COR-L47 (cell line): ENCODE measurements at places on chromosomes 1 and 21.

DNA sequence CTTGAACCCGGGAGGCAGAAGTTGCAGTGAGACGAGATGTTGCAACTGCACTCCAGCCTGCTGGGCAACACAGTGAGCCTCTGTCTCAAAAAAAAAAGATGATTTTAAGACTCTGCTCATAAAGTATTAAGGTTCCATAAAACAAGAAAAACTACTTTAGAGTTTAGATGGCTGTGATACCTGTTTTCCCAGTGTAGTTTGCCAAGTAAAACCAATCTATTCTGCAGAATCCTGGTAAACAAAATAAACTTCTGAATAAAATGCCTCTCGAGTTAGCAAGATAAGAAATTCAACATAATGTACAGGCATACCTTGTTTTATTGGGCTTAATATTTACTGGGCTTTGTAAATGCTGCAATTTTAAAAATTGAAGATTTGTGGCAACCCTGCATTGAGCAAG lies 30.8 kb downstream of the LTN1 start:
- DNase-seq, result no peak

- DNase-seq, result no peak
Measured at GRCh38 chr1:211519602-211520001, 27.6 kb upstream of the RD3 start.

DNA sequence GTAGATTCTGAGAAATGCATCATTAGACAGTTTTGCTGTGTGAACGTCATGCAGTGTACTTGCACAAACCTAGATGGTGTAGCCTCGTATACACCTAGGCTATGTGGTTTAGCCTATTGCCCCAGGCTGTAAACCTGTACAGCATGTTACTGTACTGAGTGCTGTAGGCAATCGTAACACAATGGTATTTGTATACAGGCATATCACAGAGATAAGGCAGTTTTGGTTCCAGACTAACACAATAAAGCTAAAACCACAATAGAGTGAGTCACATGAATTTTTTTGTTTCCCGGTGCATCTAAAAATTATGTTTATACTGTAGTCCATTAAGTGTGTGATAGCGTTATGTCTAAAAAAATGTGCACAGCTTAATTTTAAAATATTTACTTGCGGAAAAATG lies 6.9 kb downstream of the IL10RB start:
- no peak for DNase-seq

DNA sequence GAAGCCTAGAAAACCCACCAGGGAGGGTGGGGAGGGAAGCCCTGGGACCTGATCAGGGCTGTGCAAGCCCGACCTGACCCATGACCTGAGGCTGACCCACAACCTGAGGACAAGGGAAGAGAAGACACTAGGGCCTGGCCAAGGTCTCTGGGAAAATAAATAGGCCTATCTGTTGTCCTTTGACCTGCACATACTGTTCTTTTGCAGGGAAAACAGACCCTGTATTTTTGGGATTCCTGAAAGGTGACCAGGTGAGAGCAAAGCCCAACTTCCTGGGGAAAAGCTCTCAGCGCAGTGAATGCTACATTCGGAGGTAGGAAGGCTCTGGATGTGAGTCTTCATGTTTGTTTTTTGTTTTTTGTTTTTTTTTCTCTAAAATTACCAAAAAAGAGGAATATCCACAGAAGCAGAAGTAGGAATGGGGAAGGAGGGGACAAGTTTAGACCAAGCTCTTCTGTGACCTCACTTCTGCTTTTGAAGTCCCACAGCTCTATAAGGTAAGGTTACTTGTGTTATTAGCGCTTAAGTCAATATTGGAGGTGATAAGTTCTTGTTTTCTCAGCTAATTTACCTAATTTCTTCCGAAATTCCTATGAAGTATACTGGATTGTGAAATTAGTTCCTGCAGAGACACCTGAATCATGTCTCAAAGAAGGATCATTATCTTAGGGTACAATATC lies 26.2 kb upstream of the LYST start:
- no peak for DNase-seq

- DNase-seq, result no peak
Measured at GRCh38 chr1:19477284-19478249, 7.8 kb downstream of the CAPZB start.

DNA sequence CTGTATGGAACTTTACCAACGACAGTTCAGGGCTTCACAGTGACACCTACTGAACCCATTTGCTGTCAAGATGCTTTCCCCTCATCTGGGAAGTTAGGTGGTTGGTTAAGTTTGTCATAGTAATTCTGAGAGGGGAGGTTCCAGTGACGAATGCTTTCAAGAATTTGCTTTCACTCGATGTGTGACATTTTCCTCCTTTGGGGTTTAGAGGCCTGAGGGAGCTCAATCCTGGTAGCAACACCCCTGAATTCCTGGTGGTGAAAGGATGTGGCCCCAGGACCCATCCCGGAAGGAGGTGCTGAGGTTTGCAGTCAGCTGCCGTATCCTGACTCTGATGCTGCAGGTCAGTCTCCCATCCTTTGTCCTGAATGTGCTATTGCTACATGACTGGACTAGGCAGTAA lies 2.8 kb downstream of the PIGV start:
- no peak for DNase-seq

- DNase-seq, result no peak
Measured at GRCh38 chr1:10635992-10636391, 160.5 kb downstream of the CASZ1 start.

- DNase-seq, result no peak
Measured at GRCh38 chr1:65538664-65539063, 118.2 kb downstream of the LEPR start.

GRCh38 chr1:5597991-5598823 lies 394.0 kb downstream of the NPHP4 start:
- DNase-seq, result no peak

DNA sequence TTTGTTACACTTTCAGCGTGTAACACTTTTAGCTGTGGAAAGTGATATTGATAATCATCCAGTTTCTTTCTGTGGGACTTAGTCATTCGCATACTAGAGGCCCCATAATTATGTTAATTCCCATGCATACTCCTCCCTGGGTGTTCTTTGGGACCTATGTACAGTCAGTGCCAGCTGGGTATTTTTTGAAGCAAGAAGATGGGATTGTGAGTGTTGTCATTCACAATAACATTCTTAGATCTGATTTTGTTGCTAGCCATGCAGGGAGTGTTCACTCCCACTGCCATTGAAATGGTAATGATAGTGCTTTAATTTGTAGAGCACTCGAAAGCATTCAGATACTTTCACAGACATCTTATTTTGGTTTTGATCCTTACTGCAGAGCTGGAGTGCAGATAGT lies 11.6 kb downstream of the SARS1 start:
- no peak for DNase-seq

- DNase-seq, result peak; percentile 22
Measured at GRCh38 chr1:178644308-178645120, 80.5 kb upstream of the RALGPS2 start.

DNA sequence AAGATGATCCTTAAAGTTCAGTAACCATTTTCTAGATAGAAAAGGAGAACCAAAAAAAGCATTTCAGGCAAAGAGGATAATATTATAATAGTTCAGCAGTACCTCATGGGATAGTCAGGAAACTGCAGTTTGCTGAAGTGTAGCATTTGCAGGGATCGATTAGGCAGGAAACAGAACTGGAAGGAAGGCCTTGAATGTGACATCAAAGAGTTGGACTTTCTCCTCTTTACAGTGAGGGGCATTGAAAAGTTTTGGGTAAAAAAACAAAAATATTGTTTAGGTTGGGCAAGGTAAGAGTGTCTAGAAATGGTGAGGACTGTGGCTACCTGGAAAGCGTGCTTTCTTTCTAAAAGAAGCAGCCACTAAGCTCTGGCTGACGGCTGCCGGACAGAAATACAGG lies 8.0 kb upstream of the IRF6 start:
- no peak for DNase-seq

- DNase-seq, result no peak
Measured at GRCh38 chr1:80050085-80050484, 1043.6 kb upstream of the ADGRL4 start.

GRCh38 chr1:59040486-59040885 lies 256.4 kb upstream of the FGGY start:
- no peak for DNase-seq

DNA sequence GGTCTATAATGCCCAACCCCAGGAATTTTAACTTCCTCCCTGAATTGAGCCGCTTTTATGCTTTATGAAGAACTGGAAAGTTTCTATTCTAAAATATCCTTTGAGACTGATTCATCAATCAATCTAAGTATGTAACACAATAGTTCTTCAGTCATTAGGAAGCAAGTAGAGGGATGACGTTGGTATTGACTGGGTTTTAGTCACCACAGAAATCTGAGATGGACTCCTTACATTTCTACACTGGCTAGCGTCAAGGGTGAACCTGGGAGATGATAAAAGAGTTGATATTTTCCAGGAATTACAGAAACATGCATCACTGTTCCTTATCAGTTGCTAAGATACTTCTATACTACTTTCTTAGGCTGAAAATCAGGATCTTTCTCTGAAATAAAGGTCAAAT lies 308.0 kb downstream of the HMCN1 start:
- no peak for DNase-seq

GRCh38 chr1:100950781-100951180 lies 54.9 kb downstream of the SLC30A7 start:
- no peak for DNase-seq

GRCh38 chr1:47181095-47181954 lies 8.5 kb downstream of the PDZK1IP1 start:
- DNase-seq, result no peak

- no peak for DNase-seq
Measured at GRCh38 chr1:182278144-182279054, 113.2 kb downstream of the GLUL start.

DNA sequence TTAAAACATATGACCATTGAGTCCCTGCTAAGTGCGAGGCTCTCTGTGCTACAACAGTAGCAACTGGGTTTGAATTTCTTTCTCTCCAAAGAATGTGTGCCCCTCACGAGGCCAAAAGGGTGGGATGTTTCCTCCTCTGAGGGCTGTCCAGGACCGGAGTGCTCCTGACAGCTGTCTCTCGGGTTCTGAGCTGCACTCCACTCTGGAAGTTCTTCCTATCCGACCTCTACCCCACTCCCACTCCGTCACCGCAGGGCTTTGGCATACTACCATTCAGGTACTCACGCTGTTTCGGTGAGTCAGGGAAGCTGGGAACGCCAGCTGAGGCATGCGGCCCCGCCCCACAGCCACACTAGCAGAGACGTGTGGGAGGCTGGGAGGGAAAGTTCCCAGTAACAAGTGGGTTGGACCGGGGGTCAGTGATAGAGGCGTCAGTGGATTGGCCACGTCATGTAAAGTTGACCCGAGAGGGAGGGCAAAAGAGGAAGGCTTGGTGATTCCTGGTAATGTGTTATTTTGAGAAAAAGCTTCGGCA lies 705 bp upstream of the SLC50A1 start:
- peak; percentile 47 for DNase-seq

DNA sequence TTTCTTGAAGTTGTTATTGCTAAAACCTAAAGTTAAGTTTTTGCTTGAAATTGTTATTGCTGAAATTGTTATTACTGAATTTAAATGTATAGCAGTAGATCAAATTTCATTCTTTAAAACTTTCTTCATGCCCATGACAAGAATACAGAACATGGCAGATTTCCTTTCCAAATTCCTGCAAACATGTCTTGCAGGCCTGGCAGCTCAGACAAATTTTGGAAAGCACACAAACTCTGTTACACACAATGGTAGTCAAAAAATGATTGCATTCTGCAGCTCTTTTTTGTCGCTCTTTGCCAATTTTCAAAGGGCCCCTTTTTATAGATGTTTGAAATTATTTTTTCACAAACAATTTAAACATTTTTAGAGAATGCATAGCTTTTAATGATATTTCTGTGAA lies 1292.3 kb upstream of the B3GALT2 start:
- no peak for DNase-seq

- no peak for DNase-seq
Measured at GRCh38 chr21:45580181-45580575, 37.9 kb upstream of the SLC19A1 start.

DNA sequence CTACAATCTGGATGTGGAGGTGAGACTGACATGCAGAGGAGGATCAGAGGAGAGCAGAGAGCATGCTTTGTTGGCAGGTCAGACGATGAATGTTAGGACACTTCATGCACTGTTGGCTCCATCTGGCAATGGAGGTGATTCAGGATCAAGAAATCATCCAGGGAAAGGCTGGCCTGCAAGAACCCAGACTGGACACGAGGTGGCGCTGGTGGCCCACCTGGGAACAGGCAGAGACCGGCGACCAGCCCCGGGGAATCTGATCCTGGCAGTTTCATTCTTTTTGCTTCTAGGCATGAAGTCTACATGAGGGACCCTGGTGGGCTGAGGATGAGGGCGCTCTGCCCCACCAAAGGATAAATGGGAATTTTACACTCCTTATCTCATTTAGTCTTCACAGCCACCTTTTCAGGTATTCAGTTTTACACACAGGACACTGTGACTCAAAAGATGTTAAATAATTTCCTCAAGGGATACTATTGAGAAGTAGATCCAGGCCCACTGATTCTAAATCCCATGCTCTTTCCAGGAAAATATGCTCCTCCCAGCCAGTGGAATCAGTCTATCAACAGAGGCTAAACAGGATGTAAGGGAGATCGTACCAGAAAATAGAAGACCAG lies 26.2 kb upstream of the SCMH1 start:
- DNase-seq, result peak; percentile 58

- no peak for DNase-seq
Measured at GRCh38 chr21:31556662-31557061, 102.8 kb upstream of the SOD1 start.

- DNase-seq, result no peak
Measured at GRCh38 chr1:186078245-186078644, 296.8 kb downstream of the TPR start.

GRCh38 chr1:11764115-11764514 lies 2.1 kb downstream of the C1orf167 start:
- no peak for DNase-seq

GRCh38 chr1:195604287-195604686 lies 1004.0 kb downstream of the KCNT2 start:
- DNase-seq, result no peak

- no peak for DNase-seq
Measured at GRCh38 chr1:88579598-88579997, 104.5 kb upstream of the PKN2 start.
